ENCODE measurements at places on chromosomes 4 and X. TPM values are rescaled to one million over a fixed set of nuclear protein-coding genes. Genes with fewer than 3 reads are reported as not detected.

- no peak for DNase-seq
- H3K4me1 ChIP-seq, result no peaks in the 10 kb centered on the region
- no peak overlapping the region for H3K4me3 ChIP-seq
- H3K36me3 ChIP-seq, result no peaks in the 10 kb centered on the region
- H3K27ac ChIP-seq, result no peak overlapping the region
Observed at GRCh38 chr4:54695788-54696187, 38.0 kb downstream of the KIT start.

DNA sequence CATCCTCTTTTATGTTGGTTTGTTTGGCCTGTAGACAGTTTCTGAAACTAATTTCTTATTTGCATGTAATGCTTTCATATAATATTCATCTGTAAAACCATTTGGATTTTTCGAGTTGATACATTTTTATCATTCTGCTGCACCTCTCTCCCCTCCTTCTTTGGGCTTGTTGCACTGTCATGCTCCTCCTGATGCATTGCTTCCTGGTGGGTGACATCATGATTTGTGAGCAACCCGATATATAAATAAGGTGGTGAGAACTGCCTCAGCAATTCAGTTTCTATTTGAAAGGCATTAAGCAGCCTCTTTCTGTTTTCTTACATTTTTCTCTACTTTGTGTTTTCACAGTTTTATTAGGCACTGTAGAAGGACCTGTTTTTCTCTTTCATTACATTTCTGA, 515.7 kb downstream of the RPA4 start:
- H3K36me3 ChIP-seq, result no peaks in the 10 kb centered on the region
- no peak for DNase-seq
- H3K4me1 ChIP-seq, result no peaks in the 10 kb centered on the region
- H3K4me3 ChIP-seq, result no peak overlapping the region
- no peaks in the 10 kb centered on the region for H3K27me3 ChIP-seq
- H3K27ac ChIP-seq, result no peak overlapping the region

The NDST3 gene
- total RNA-seq, result not detected

The RAB9B gene
- 1.2 TPM for total RNA-seq

Data from colonic mucosa (tissue), 4 donors.